ENCODE measurements at places on chromosomes 5 and 9.

GRCh38 chr5:1673042-1673677, 126.5 kb downstream of the MRPL36 start:
- no peak for DNase-seq

GRCh38 chr5:4942831-4943178, 197.3 kb upstream of the ADAMTS16 start:
- DNase-seq: no peak

GRCh38 chr5:128574041-128574440, 36.0 kb upstream of the FBN2 start:
- DNase-seq: no peak

- DNase-seq: no peak
These were observed 108.8 kb downstream of the PRKACG start for GRCh38 chr9:68905129-68905528.
